ENCODE measurements at places on chromosomes 5 and 9. TPM values are rescaled to one million over a fixed set of nuclear protein-coding genes. Genes with fewer than 3 reads are reported as not detected.

Gene BDP1
- 31.2 TPM for total RNA-seq

Gene TRIM36
- total RNA-seq, result 1.4 TPM

Gene NKD2
- 4.3 TPM for total RNA-seq

Gene CHD1
- total RNA-seq, result 46.8 TPM

Gene ARHGEF37
- 67.4 TPM for total RNA-seq

Gene RANBP3L
- 1.7 TPM for total RNA-seq

Gene IFNW1
- not detected for total RNA-seq

Gene CCDC180
- 5.2 TPM for total RNA-seq

Gene ODF2
- total RNA-seq, result 17.1 TPM

Gene PDLIM4
- total RNA-seq, result 191 TPM

Gene IRX2
- 51.9 TPM for total RNA-seq

Gene DDX4
- not detected for total RNA-seq

Gene TAF11L5
- total RNA-seq, result not detected

Gene TCERG1
- 35.1 TPM for total RNA-seq

Gene PCDHB3
- 0.84 TPM for total RNA-seq

Gene ZNG1A
- 37.2 TPM for total RNA-seq

Gene GRM6
- total RNA-seq, result not detected

Gene PCDHB6
- total RNA-seq, result 1.3 TPM

Gene SLC46A2
- 95.9 TPM for total RNA-seq

Gene GRAMD2B
- total RNA-seq, result 58.9 TPM

Gene MLLT3
- 14.1 TPM for total RNA-seq

Gene GABRA1
- total RNA-seq, result not detected

Gene ZDHHC11
- 23.5 TPM for total RNA-seq

Gene OBP2B
- not detected for total RNA-seq

Gene TTLL11
- total RNA-seq, result 9.1 TPM

Gene SPINK6
- total RNA-seq, result 0.59 TPM

Gene SPINK7
- 23.1 TPM for total RNA-seq

Gene OLFML2A
- 33.1 TPM for total RNA-seq

Gene SGCD
- total RNA-seq, result 2.3 TPM

Gene PCDHA9
- total RNA-seq, result 0.06 TPM

Gene SAXO1
- total RNA-seq, result 0.30 TPM

Gene C9orf152
- 11.1 TPM for total RNA-seq

Gene LAMC3
- 12.2 TPM for total RNA-seq

Gene CCDC127
- 3.9 TPM for total RNA-seq

Gene NMUR2
- total RNA-seq, result not detected

Gene ANKRD18B
- total RNA-seq, result 5.5 TPM

Gene TCOF1
- total RNA-seq, result 33.6 TPM

Gene DYNC2I2
- 43.5 TPM for total RNA-seq
